K562 (cell line): ENCODE measurements at places on chromosomes 1 and 21.
A peak's percentile ranks its signal among the peaks of the same experiment; 100 is the strongest.

- no peaks in the 10 kb centered on the region for H3K36me3 ChIP-seq
- H3K4me3 ChIP-seq = no peak overlapping the region
- no peaks in the 10 kb centered on the region for H3K27me3 ChIP-seq
- DNase-seq = peak; percentile 74
Observed at GRCh38 chr21:45366931-45367401, 38.0 kb upstream of the COL18A1 start.

GRCh38 chr1:226063977-226064815 is 1.7 kb downstream of the H3-3A start:
- DNase-seq = no peak

- H3K36me3 ChIP-seq = no peaks in the 10 kb centered on the region
- no peaks in the 10 kb centered on the region for H3K27me3 ChIP-seq
Observed at GRCh38 chr1:7993593-7994479, 32.3 kb downstream of the ERRFI1 start.

DNA sequence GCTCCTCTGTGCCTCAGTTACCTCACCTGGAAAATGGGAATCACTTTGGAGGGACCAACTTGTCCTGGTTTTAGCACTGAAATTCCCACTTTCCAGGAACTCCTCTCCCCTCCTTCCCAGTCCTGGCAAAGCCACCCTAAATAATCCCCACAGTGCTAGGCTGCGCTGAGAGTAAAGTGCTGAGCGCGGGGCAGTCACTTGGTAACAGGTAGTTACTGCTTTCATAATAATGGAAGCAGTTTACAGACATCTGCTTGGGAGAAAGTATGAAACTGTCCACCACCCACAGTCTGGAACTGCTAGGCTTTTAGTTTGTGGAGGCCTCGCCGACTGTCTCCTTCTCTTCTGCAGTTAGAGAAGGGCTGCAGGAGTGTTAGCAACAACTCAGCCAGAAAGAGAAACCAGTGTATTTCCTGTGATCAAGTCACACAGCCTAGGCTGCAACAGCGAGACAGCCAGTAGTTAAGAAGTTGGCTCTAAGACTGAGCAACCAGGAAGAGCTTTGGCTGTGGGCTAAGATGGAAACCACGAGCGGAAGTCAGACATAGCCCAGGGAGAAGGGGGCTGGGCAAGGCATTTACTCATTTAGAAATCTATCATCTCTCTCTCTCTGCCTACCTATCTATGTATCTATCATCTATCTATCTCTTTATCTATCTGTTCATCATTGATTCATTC is 30.8 kb upstream of the ABCG1 start:
- no peak overlapping the region for H3K4me3 ChIP-seq
- H3K27me3 ChIP-seq = peaks cover 35% of the 10 kb centered on the region
- H3K36me3 ChIP-seq = no peaks in the 10 kb centered on the region
- DNase-seq = no peak
- no peak overlapping the region for H3K27ac ChIP-seq

- no peaks in the 10 kb centered on the region for H3K36me3 ChIP-seq
- H3K27ac ChIP-seq = no peak overlapping the region
- H3K4me1 ChIP-seq = no peaks in the 10 kb centered on the region
- no peak for DNase-seq
Observed at GRCh38 chr1:218247339-218247738, 37.8 kb upstream of the RRP15 start.
